ENCODE measurements at places on chromosomes 3 and 15. TPM values are rescaled to one million over a fixed set of nuclear protein-coding genes. Genes with fewer than 3 reads are reported as not detected.
A peak's percentile ranks its signal among the peaks of the same experiment; 100 is the strongest.

The ZNF620 gene
- 0.65 TPM for total RNA-seq

The MKRN3 gene
- total RNA-seq = not detected

The IRAK2 gene
- 1.4 TPM for total RNA-seq

The EOGT gene
- 10.8 TPM for total RNA-seq

The CCDC9B gene
- total RNA-seq = 1.4 TPM

The GNAT1 gene
- not detected for total RNA-seq

The NME9 gene
- not detected for total RNA-seq

- no peak for DNase-seq
Observed at GRCh38 chr3:169591983-169592644, 71.4 kb downstream of the MECOM start.

GRCh38 chr3:63029326-63029725 is 154.1 kb upstream of the CADPS start:
- DNase-seq = no peak

GRCh38 chr3:42539871-42540714 is 37.6 kb downstream of the VIPR1 start:
- DNase-seq = peak; percentile 65

- no peak for DNase-seq
Observed at GRCh38 chr3:184168363-184169120, 6.1 kb upstream of the AP2M1 start.

GRCh38 chr15:65532738-65533051 is 2.4 kb downstream of the HACD3 start:
- DNase-seq = no peak

DNA sequence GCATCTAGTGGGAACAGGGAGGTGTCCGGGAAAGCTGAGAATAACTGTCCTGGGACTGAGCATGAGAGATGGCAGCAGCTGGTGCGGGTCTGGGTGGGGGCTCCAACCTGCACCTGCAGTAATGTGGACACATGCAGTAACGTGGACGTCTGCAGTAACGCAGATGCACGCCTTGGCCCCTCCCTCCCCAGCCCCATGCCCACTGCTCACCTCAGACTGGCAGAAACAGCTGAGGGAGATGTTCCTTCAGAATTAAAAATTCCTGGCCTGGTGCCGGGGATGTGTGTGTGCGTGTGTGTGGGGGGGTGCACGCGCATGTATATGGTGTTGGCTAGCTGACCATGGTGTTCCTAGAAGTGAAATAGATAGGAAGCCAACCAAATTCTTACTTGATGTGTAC is 86.7 kb upstream of the OXTR start:
- no peak for DNase-seq

GRCh38 chr15:78060232-78060631 is 17.3 kb downstream of the TBC1D2B start:
- DNase-seq = no peak

DNA sequence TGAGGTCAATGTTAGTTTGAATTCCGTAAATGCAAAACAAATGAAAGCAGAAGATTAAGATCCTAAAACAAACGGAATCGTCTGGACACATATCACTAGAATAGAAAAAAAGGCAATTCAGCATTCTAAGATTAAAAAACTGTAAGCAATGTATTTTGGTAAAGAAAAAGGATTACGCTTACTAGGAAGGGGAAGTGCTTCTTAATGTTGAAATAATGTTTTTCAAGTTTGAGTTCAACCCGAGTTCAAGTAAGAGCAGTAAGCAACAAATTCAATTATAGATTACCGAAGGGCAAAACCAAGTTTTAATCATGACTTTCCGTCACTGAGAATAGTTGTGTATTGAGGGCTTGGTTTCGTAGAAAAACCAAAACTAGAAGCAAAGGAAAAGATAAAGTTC is 637 bp downstream of the CIP2A start:
- peak; percentile 18 for DNase-seq

GRCh38 chr3:144107923-144108322 is 136.3 kb downstream of the DIPK2A start:
- DNase-seq = no peak

DNA sequence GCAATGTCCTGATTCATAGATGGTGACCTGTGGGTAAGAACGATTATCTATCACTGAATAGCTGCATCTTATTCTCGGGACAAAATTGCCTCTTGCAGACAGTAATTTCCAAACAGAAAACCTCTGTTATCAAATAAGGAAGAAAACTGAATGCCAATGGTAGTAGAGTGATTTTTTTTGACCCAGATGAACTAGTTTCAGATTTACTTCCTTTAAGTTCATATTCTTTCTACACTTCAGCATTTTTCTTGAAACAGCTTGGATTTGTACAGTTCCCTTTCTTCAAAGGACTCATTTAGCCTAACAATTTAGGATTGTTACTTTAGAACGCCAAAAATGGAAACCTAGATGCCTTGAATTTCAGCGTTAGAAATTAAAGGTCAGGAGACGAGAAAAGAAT is 14.6 kb downstream of the ETV5 start:
- no peak for DNase-seq

GRCh38 chr15:61367953-61368352 is 138.9 kb upstream of the RORA start:
- no peak for DNase-seq

- DNase-seq = no peak
Observed at GRCh38 chr15:42724276-42724675, 12.7 kb downstream of the CDAN1 start.

- peak; percentile 33 for DNase-seq
Observed at GRCh38 chr3:186643493-186643892, 3.3 kb downstream of the FETUB start.
